ENCODE measurements at places on chromosomes 5 and 9.

DNA sequence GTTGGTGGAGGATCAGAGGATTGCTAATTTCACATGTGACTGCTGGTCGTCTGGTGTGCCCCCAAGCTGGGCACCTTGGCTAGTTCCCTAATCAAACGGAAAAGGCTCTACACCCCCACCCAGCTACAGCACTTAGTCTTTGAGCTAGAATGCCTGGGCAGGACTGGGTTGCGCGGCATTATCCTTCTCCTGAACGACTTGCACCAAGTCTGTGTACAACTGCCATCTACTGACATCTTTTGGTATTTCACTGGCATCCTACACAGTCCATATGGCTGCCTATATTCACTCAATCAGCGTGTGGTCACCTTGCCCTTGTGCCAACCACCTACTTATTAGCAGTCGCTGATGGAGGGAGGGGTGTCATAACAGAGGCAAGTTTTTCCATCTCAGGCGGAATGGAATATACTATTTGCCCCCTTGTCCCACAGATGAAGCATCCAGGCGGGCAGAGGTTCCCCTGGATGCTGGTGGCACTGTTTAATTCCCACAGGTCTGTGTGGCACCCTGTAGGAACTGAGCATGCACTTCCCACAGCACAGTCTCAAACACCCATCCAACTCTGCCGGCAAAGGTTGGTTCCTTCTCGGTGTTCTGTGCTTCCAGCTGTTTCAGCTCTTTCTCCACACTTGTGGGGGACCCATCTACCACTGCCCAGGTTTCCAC is 150.1 kb downstream of the OSTF1 start:
- DNase-seq: peak; percentile 14

GRCh38 chr5:138752341-138752950 is 779 bp upstream of the CTNNA1 start:
- DNase-seq: no peak

GRCh38 chr9:97984188-97985057 is 1.3 kb downstream of the ANP32B start:
- DNase-seq: peak; percentile 85

GRCh38 chr5:128538250-128539037 is 399 bp upstream of the FBN2 start:
- DNase-seq: no peak

GRCh38 chr5:103808464-103809106 is 246.0 kb upstream of the NUDT12 start:
- no peak for DNase-seq

- DNase-seq: no peak
Measured at GRCh38 chr5:150320044-150320613, 17.4 kb upstream of the ARSI start.

- DNase-seq: no peak
Measured at GRCh38 chr5:60483050-60483449, 216.9 kb downstream of the DEPDC1B start.

DNA sequence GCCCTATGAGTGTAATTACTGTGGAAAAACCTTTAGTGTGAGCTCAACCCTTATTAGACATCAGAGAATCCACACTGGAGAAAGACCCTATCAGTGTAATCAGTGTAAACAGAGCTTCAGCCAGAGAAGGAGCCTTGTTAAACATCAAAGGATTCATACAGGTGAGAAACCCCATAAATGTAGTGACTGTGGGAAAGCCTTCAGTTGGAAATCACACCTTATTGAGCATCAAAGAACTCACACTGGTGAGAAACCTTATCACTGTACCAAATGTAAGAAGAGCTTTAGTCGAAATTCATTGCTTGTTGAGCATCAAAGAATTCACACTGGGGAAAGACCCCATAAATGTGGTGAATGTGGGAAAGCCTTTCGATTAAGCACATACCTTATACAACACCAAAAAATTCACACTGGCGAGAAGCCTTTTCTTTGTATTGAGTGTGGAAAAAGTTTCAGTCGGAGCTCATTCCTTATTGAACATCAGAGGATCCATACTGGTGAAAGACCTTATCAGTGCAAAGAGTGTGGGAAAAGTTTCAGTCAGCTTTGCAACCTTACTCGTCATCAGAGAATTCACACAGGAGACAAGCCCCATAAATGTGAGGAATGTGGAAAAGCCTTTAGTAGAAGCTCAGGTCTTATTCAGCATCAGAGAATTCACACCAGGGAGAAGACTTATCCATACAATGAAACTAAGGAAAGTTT is 9.9 kb downstream of the ZNF189 start:
- DNase-seq: no peak

All from stimulated activated CD4-positive, alpha-beta T cell treated with anti-CD3 and anti-CD28 coated beads, Interleukin-4, amount 100 ng/mL, for 4 hours (primary cell).